ENCODE measurements at places on chromosomes 7 and 10.

- no peak for DNase-seq
These were observed 71.5 kb downstream of the LRRC4 start for GRCh38 chr7:127959770-127960169.

GRCh38 chr7:25260862-25261494, 32.7 kb upstream of the NPVF start:
- DNase-seq: no peak

DNA sequence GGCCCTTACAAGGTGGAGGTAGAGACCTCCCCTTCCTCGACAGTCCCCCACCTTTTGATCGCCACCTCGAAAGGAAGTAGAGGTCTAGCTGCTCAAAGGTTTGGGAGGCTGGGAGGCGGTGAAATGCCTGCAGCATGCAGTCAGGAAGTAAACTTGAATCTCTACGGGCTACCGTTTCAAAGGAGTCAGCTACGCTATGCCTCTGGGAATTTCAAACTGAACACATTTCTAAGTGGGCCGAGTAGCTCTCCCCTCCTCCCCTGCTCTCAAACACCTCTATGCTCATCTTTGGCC, 68.0 kb downstream of the CXCL12 start:
- DNase-seq: no peak

GRCh38 chr7:16404636-16405035, 16.7 kb downstream of the CRPPA start:
- DNase-seq: no peak

- no peak for DNase-seq
These were observed 95.6 kb downstream of the MALRD1 start for GRCh38 chr10:19144206-19144605.

- peak; percentile 87 for DNase-seq
These were observed 15.3 kb upstream of the TRA2A start for GRCh38 chr7:23546897-23547572.

- DNase-seq: no peak
These were observed 51.7 kb downstream of the PLEKHA8 start for GRCh38 chr7:30079880-30080279.

DNA sequence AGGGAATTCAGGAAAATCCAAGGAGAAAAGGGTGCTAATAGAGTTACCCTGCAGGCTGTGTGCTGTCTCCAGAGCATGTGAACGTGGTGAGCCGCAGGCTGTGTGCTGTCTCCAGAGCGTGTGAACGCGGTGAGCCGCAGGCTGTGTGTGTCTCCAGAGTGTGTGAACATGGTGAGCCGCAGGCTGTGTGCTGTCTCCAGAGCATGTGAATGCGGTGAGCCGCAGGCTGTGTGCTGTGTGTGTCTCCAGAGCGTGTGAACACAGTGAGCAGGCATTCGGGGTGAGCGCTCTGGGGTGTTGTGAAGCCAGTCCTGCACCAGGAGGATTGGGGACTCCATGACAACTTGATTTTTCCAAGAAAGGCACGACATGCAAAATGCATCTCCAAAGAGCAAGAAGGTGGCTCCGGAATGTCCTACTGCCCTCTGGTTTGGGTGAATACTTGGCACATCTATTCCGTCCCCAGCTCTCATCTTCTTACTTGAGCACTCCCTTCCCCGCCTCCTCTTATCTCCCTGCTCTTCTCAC, 407.9 kb upstream of the SHH start:
- DNase-seq: no peak

DNA sequence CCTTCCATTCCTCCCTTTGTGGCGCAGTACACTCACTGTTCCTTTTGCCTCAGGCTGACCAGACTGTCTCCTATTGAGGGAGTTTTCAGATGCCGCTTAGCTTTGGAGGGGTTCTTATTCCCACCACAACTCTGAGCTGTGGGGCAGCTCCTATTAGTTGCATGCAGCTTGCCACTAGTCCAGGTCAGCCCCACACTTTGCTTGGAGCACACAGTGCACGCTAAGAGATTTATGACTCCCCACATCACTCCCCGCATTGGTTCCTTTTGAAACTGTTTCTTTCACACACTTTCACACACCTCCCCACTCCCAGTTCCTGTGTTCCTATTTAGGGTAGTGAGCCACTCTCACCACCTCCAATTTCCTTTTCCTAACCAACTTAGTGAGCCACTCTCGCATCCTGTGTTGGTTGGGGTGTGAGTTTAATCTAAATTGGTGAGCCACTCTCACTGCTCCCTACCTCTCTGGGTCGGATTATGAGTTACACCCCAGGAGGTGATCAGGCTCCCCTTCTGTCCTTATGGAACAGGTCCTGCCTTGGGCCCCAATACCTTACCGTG, 10.4 kb upstream of the ZNF485 start:
- peak; percentile 21 for DNase-seq

DNA sequence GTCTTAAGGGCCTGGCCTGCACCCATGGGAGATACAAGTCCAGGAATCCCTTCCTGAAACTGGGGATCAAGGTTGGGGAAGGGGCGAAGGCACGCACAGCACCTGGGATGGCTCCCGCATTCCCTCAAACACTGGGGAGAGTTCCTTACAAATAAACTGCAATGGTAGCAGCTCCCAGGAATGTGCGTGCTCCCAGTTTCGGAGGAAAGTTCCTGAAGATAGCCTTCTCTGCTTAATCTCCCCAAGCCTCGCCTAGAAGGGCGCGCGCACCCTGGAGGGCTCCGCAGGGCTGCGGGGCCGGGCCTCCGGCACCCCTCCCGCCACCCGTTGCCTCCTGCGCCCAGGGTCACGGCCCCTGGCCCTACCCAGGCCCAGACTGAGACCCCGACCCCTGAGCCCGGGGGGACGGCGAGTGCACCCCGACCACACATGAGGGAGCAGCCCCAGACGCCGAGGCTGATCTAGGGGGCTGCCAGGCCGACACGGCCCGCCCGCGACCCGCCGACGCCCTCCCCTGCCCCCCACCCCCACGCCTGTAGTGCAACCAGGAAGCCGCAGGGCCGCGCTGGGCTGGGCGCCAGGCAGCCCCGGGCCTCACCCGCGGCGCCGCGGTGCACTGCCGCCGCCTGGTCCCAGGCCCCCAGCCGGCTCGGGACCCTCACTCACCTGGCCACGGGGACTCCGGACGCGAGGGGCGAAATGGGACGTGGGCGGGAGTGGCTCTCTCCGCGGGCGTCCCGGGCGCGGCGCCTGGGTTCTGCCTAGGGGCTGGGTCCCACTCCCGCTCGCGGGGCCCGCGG, 460 bp downstream of the ANXA11 start:
- DNase-seq: no peak

DNA sequence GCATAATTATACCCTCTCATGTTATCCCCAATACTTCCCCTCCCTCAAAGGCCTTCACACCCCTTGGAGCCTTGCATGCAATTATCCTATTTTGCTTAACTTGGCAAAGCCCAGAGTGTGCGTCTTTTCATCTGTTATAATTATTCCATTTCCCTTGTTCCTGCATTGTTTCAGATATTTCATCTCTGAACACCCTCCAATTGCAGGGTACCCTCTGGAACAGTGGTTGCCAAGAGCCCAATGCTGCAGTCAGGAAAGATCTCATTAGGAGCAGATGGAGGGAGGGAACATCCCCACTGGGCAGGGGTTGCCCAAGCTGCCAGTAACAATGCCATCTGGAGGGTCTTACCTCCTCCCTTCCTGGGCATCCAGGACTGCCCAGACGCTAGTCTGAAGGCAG, 18.4 kb upstream of the GOLGA7B start:
- no peak for DNase-seq

DNA sequence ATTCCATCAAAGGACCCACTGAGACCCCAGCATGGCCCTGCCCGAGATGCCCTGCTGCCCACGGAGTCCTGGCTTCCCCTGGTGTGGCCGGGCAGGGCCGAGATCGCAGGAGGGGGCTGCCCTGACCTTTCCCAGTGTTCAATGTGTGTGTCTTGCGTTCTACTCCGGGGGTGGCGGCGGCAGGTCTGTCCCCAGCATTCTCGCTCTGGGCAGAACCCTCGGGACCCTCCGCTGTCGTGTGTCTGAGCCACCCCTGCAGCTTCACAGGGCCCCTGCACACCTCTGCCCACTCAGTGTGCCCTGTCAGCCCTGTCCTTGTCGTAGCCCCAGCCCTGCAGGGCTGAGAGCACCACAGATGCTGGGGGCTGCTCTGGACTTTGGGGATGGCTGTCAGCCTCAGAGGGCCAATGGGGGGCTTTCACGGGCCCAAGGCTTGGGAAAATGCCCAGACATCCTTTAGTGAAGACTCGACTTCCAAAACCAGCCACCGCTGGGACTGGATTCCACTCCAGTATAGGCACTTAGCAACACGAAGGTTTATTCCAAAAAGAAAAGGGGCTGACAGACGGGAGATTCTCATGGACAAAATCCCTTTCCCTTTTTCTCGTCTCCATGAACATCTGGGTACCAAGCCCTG, 30.0 kb upstream of the KNDC1 start:
- no peak for DNase-seq

DNA sequence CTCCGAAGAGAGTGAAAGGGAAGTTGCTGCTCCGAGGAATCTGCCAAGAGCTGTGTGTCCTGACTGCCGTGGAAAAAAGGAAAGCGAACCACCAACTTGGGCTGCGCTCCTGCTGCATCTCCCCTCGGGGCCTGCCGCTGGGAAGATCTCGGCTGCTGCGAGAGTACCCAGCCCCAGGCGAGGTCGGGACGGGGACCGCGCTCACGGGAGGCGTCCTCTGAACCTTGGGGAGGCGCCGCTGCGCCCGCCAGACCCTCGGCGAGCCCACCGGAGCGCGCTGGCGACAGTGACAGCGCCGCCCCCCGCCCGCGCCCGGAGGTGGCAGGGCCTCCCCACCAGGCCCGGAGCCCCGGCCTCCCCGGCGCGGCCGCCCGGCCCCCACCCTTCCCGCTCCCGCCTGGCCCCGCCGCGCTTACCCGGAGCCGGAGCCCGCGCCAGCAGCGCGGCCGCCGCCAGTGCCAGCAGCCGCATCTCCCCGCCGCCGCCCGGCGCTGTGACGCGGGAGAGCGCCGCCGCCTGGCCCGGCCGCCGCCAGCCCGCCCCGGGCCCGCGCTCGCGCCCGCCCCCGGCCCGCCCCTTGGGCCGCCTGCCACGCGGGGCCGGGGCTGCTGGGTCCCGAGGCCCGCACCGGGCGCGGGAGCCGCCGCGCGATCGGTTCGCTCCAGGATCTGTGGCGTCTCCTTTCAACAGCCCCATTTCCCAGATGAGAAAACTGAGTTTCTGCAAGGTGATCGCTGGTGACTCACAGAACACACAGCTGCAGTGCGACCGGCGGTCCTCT, at the start of gene VSTM4:
VSTM4 (minus strand) TSS at position 508 of the 781 bp plus-strand sequence; CDS start at position 471, 37 bp downstream.
- DNase-seq: no peak

DNA sequence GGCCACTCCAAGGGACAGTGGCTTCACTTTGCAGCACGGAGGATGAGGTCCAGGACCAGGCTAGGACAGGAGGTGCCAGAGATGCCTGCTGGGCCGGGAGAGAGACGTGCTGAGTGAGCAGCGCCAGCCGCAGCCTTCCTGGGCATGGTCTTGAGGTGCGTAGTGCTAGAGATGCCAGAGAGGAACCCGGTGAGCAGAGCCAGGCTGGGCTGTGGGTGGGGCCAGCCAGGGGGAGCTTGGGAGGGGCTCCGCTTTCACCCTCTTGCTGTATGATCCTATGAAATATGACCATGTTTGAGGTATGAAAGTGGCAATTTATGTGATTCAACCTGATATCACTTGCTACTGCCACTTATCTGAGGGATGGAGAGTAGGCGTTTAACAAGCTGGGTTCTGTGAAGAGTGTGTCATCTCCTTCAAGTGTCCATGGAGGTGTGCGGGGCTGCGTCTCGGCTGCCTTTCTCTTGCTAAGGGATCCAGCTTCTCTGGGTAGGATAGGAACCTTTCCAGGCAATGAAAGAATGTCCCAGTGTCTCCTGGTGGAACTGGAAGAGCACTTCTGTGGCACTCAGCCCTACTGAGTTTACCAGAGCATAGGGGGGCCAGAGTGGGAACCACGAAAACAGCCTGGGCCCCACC, 518.4 kb upstream of the FOXK1 start:
- no peak for DNase-seq

GRCh38 chr7:108045669-108046068, 42.7 kb upstream of the LAMB1 start:
- DNase-seq: no peak

GRCh38 chr10:77620731-77621130, 16.9 kb downstream of the KCNMA1 start:
- no peak for DNase-seq

DNA sequence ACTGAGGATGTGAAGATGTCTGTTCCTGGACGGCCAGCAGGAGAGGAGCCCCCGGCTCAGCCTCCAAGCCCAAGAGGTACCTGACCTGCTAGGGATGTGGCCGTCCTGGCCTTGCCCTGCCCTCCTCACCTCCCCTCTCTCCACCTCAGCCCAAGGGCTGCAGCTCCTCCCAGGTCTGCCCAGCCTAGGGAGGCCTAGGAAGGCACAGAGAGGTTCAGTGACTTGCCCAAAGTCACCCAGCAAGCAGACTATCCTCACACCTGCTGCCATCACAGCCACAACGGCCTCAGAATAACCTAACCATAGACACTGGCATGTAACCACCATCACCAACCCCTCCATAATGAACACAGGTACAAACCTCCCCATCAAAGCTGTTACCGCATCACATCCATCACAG, 38.7 kb upstream of the LRRC18 start:
- DNase-seq: no peak

DNA sequence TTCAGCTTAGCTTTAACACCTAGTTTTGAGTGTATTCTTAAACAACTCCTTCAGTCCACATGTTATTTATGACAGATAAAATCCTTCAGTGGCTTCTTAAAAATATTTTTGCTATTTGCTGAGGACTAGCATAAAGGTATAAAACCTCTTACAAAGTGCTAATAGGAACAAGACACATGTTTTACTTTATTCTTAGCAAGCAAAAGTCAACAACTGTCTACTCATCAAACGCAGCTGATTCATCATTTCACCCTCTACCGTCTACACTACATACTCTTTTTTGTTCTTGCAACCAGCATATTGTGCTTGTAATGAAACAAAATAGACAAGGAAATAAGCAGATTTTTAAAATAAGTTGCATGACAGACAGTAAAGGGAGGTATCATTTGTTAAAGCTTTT, 319.7 kb downstream of the SNX13 start:
- DNase-seq: no peak

- no peak for DNase-seq
These were observed 6.6 kb downstream of the PWWP2B start for GRCh38 chr10:132403511-132404168.

GRCh38 chr10:33950206-33950605, 615.7 kb upstream of the NRP1 start:
- no peak for DNase-seq

GRCh38 chr10:130932326-130933007, 379.1 kb downstream of the TCERG1L start:
- no peak for DNase-seq

All from CD4-positive, alpha-beta T cell treated with Interleukin-15 for 4 hours (primary cell).